Stimulated activated CD4-positive, alpha-beta T cell treated with anti-CD3 and anti-CD28 coated beads, Interleukin-4, amount 100 ng/mL, for 4 hours (primary cell): ENCODE measurements at places on chromosomes 3 and 15.
A peak's percentile ranks its signal among the peaks of the same experiment; 100 is the strongest.

- DNase-seq, result no peak
Measured at GRCh38 chr3:101065962-101066361, 72.7 kb upstream of the ABI3BP start.

DNA sequence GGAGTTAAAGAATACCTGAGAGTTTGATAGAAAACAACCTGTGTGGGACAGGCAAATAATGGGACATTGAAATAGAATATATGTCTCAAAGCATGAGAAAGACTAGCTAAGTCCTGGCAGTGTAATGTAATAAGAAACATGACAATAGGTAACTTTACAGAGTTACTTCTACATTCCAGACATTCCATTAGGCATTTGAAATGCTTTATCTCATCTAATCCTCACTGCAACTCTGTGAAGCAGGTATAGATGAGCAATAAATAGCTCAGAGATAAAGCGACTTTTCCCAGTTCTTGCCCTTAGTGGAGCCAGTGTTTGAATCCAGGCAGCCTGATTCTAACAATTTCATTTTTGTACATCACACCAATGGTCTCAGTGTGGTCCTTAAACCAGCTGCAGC, 76.8 kb downstream of the CPNE4 start:
- no peak for DNase-seq

DNA sequence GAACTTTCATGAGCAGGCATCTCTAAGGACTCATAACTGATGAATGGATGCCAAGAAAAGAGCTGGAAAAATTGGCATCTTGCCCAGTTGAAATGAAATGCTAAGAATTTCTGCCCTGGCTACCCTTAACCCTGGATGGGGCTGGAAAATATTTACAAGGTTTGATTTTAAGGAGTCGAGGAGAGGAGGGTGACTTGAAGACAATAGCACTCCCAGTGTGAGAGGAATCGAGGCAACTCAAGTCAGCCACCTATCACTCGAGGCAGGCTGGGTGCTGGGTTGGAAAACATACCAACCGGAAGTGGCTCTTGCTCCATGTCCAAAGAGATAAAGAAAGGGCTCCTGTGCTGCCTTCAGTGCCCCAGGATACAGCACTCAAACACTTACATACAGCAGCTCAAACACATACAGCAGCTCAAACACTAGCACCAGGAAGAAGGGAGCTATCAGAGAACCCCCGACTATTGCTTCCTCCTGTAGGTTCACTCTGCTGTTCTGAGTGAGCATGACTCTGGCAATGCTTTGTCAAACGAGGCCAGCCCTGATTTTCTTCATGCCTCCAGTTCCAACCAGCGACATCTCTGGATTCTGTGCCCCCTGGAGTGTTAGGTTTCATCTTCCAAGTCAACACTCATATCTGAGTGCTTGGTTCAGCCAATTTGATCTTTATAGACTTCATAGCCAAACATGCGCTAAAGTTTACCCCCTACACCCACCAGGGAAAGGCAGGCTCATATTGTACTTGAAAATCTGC, 4.9 kb downstream of the PRICKLE2 start:
- DNase-seq, result no peak

GRCh38 chr3:69914395-69914794, 85.1 kb upstream of the SAMMSON start:
- no peak for DNase-seq

- no peak for DNase-seq
Measured at GRCh38 chr15:88637841-88638625, 783 bp upstream of the ISG20 start.

- DNase-seq, result no peak
Measured at GRCh38 chr15:80259942-80260510, 8.0 kb upstream of the CTXND1 start.

DNA sequence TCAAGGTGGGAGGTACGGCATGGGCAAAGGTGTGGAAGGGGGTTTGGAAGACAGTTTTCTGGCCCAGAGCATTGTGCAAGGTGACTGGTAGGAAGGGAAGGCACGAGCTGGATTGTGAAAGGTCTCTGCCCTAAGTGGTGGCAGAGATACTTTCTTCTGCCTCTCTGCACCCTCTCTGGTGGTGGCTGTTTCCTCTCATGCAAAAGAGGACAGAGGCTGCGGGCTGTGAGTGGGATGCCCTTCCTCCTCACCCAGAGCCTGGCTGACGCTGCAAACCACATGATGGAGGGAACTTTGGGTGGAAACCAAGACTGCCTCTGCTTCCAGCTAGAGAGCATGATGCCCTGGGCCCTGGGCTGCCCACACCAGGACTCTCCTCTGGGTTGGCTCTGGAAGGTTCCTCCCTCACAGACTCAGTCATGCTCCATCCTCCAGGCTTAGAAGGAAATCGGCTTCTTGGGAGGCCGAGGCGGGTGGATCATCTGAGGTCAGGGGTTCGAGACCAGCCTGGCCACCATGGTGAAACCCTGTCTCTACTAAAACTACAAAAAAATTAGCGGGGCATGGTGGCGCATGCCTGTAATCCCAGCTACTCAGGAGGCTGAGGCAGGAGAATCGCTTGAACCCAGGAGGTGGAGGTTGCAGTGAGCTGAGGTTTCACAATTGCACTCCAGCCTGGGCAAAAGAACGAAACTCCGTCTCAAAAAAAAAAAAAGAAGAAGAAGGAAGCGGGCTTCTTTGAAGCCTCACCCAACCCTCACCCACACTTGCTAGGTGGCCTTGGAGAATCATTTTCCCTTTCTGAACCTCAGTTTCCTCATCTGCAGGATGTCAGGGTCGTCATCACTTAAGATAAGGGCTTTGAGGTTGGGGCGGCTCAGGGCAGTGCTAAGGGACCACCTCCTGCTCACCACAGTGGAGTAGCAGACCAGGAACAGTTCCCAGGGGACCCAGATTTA, 8.3 kb downstream of the PSTPIP1 start:
- peak; percentile 60 for DNase-seq

DNA sequence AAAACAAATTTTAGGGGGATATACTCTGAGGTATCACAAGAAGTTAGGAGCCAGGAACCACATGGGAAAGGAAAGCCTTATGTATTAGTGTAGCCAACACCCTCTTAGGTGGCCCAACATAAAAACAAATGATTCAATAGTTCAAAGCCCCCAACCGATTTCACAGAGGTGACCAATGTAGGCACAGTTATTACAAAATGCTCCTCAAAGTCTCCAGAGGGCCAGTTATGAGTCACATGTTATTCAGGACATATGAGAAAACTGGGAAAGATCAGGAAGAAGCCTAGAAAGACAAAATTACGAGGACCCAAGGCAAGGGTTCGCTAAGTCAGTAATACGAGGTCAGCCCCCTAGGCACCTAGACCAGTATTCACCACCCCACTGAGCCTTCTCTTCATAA, 29.9 kb upstream of the FBN1 start:
- no peak for DNase-seq

DNA sequence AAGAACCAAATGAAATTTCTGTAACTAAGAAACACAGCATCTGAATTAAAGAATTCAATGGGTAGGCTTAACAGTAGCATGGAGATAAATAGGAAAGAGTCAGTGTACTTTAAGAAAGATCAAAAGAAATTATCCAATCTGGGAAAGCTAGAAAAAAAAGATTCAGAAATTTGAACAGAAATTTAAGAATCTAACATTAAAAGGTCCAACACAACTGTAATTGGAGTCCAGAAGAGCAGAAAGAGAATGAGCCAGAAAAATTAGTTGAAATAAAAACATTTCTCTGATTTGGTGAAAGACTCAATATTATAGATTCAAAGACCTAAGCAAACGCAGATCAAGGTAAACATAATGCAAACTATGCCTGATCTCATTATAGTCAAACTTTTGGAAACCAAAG, 187.1 kb downstream of the C3orf38 start:
- no peak for DNase-seq

- DNase-seq, result no peak
Measured at GRCh38 chr15:42490291-42490670, 660 bp downstream of the ZNF106 start.

GRCh38 chr3:24123596-24123995, 178.5 kb downstream of the NR1D2 start:
- DNase-seq, result no peak
